ENCODE measurements at places on chromosomes 12 and 14. TPM values are rescaled to one million over a fixed set of nuclear protein-coding genes. Genes with fewer than 3 reads are reported as not detected.

The PDE6H gene
- total RNA-seq: not detected

The TAS2R43 gene
- not detected for total RNA-seq

The CLEC2A gene
- not detected for total RNA-seq

The HOXC12 gene
- not detected for total RNA-seq

The SIX6 gene
- not detected for total RNA-seq

The OR6C74 gene
- total RNA-seq: not detected

The TMEM120B gene
- 26.3 TPM for total RNA-seq

The TMEM132D gene
- total RNA-seq: not detected

The RHOJ gene
- 5.0 TPM for total RNA-seq

The BATF gene
- total RNA-seq: 0.26 TPM

The KERA gene
- not detected for total RNA-seq

The BICDL1 gene
- not detected for total RNA-seq

The INSM2 gene
- total RNA-seq: not detected

The SMAGP gene
- total RNA-seq: 19.1 TPM

The TAS2R13 gene
- 2.4 TPM for total RNA-seq

The SEL1L gene
- 155 TPM for total RNA-seq

All from smooth muscle cell of the pulmonary artery (primary cell).